ENCODE measurements at places on chromosomes 11 and 22.
A peak's percentile ranks its signal among the peaks of the same experiment; 100 is the strongest.

DNA sequence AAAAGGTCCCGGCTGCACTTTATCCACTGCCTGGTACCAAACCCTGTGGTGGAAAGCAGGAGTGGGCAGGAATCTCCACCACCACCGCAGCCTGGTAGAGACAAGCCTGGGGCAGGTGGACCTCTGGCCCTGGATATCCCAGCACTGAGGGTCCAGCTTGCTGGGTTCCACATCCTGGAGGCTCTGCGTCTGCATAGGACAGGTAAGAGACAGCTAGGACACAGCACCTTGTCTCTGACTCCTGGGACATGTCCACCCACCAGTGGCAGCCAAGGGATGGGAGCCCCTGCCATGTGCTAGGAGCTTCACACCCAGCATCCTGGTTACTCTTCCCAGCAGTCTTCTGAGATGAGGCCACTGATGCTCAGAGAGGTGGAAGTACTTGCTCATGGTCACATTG, 105.5 kb downstream of the MYO18B start:
- DNase-seq: no peak

DNA sequence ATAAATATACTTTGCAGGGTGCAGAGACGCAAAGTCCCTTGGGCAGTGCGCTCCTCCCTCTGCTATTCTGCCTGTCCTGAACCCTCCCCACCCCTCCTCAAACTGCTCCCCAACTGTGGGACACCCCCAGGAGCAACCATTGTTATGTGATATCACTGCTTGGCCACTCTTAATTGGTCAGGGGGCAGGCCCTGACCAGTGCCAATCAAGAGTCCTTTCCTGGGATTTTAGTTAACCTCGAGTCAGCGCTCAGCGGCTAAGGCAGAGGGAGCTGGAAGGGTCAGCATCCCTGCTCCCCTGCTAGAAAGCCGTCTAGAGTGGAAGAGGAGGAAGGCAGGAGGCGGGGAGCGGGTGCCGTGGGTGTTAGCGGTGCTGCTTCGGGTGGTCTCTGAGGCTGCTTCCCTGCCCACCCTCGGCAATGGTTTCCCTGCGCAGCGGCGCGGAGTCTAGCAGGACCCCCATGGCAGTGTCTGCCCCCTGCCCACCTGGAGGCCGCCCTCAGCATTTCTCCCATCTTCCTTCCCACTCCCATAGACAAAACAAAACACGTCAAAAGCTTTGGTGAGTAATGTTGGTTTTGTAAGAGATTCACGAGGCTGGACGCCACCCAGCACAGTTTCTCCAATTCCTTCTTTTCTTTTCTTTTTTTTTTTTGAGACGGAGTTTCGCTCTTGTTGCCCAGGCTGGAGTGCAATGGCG, 38.4 kb upstream of the A4GALT start:
- no peak for DNase-seq

GRCh38 chr22:44068422-44069191, 44.5 kb downstream of the PARVB start:
- no peak for DNase-seq

DNA sequence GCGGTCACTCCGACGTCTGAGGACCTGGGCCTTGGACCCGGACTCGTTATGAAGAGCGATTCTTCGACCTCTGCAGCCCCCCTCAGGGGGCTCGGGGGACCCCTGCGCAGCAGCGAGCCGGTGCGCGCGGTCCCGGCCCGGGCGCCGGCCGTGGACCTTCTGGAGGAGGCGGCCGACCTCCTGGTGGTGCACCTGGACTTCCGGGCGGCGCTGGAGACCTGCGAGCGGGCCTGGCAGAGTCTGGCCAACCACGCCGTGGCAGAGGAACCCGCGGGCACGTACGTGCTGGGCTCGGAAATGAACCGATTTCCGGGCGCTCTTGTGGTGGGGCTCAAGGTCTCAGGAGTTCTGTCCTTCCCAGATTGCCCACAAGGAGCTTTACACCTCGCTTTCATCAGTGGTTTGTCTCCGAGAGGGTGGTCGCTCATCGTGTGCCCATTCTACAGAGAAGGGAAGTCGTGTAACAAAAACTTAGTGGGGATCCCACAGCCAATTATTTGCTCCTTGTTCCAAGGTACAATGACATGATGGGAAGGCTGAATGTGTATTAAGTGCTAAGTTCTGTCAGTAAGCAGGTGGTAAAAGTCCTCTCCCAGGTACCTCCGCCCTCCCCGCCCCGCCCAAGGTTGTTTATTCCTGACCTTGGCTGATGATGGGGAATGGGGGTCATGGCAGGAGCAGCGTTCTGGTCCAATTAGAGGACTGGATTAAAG, 695 bp downstream of the PEX26 start:
- peak; percentile 34 for DNase-seq

- DNase-seq: peak; percentile 87
Observed at GRCh38 chr11:8082391-8083087, 1.5 kb downstream of the TUB start.

GRCh38 chr11:66133216-66133775, 63.2 kb downstream of the PACS1 start:
- DNase-seq: no peak

- no peak for DNase-seq
Observed at GRCh38 chr22:36520423-36520822, 8.5 kb downstream of the EIF3D start.

- no peak for DNase-seq
Observed at GRCh38 chr11:129546266-129546665, 170.6 kb downstream of the BARX2 start.

GRCh38 chr11:14411818-14412217, 52.8 kb upstream of the RRAS2 start:
- peak; percentile 15 for DNase-seq

DNA sequence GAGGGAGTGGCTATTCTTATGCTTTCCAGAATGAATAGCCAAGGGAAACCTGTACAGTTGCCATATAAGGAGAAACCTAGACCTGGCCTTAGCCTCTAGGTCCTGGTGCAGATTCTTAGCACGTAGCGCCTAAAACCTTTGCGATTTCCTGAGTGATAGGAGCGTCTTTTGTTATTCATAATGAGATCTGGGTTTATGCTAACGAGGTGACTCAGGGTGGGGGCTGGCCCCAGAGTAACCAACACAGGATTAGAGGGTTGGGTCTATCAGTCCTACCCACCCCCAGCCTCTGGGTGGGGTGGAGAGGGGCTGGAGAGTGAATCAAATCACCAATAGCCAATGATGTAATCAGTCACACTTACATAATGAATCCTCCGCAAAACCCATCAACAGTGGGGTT, 73.4 kb upstream of the PARVG start:
- no peak for DNase-seq

GRCh38 chr22:20602609-20603164, 95.3 kb downstream of the MED15 start:
- no peak for DNase-seq

- no peak for DNase-seq
Observed at GRCh38 chr11:120326845-120327281, 1.8 kb downstream of the TLCD5 start.

- DNase-seq: peak; percentile 85
Observed at GRCh38 chr22:42500161-42500835, 19.3 kb downstream of the RRP7A start.

GRCh38 chr11:7457211-7457610, 28.1 kb upstream of the OLFML1 start:
- DNase-seq: no peak

DNA sequence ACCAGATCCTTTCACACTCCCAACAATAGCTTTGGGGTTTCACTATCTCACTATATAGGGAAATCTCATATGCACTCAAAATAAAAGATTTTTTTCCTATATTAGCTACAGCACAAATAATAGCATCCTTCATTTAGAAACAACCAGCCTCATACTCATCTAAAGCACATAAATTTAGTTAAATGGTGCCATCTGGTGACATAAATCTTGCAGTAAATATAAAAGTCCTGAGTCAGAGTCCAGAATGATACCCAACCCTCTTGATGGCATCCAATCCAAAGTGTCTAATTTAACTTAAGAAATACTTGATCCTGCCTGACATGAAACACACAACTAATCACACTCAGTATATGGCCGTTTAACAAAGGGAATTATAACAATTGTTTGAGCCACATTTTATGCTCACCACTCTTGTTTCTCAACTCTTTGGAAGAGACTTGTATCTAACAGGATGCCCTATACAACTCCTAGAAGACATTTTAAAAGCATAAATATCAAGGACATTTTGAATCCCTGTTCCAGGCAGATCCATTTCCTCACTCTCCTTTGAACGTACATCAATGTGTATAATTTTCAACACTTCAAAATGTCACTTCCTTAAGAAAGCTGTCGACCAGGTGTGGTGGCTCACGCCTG, 36.2 kb downstream of the DLG2 start:
- peak; percentile 66 for DNase-seq

DNA sequence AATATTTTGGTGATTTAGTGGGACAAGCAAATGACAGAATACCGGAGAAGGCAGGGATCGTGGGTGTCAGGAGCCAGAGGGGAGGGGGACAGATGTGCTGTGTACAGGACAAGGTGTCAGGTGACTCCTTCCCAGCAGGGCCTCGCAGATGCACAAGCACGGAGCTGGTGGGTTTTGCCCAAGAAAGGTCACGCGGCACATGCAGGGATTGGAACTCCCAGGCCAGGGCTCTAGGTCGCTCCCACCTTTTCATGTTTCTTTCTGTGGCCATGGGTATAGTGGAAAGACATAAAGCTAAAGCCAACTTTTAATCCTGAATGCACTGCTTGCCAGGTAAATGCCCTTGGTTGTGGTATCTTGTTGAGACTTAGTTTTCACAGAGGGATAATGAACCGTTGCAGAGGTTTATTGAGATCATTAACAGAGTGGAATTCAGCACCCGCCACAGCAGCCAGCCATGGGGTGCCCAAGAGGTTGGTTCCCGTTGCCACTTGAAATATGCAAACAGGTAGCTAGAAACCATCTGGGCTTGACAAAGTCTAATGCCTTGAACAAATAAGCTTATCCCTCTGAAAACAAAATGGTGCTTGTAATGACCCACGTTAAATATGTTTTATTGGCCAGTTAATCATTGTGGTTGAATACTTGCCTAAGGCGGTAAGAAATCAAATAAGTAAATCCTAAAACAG, 10.1 kb downstream of the C22orf23 start:
- DNase-seq: no peak

GRCh38 chr22:24444251-24444650, 16.9 kb downstream of the ADORA2A start:
- DNase-seq: no peak
